ENCODE measurements at places on chromosomes 5 and 9.

DNA sequence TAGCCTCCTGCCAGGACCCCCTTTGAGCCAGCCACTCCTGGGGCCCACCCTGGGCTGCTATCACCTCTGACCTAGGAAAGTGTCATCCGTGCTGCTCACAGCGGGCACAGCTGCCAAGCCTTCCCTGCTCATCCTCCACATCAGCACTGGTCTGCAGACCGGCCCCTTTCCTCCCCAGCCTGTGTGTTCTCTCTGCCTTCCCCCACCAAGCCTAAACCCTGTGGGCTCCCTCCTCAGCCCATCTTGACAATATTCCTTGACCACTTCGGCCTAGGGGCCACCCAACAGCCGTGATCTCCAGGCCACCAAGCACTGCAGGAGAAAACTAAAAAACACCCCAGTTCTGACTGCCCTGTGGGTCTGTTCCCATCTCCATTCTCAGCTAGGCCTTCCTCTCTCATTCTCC is 135.1 kb downstream of the DAB2IP start:
- DNase-seq = no peak

DNA sequence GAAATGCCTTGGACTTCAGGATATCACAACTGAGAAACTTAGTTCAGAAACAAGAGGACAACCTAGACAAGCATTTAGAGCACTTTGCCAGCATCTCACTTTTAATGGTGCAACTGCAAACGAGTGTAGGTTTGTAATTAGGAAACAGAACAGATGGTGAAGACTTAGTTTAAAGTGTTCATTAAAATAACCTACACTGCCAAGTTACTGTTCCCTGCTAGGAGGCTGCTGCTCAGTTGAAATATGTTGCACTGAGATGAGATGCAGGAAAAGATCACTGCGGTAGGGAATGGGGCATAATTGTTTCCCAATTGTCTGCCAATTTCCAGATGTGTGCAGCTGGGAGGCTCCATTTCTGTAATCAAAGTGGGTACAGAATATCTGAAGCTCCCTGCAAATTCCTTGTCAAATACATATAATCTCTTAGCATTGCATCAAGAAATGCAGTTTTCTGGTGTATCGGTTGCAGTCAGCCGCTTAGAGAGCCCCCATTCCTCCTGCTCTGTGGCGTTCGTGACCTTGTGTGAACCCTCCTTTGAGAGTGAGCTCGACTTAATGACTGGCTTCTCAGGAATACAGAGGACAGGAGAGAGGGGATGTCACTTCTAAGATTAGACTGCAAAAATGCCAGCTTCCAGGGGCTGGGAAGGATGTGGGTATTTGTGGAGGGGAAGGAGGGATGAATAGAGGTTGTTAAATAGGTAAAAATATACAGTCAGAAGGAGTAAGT is 448.9 kb downstream of the MED10 start:
- no peak for DNase-seq

DNA sequence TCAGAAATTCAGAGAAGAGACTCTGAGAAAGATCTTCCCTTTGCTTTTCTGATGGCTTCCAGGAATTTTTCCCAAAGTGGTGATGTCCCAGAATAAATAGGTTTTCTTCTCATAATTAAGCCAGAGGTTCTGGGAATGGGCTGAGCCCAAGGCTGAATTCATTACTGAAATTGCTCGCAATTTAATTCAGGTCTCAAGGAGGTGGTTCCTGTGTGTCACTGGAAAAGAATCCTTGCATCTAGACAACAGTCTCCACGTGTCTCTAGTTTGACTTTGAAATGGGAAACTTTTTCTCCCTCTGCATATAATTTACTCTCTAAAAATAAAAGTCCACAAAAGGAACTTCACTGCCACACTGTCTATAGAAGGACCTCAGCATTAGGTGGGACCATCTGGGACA is 27.8 kb upstream of the STX17 start:
- no peak for DNase-seq

DNA sequence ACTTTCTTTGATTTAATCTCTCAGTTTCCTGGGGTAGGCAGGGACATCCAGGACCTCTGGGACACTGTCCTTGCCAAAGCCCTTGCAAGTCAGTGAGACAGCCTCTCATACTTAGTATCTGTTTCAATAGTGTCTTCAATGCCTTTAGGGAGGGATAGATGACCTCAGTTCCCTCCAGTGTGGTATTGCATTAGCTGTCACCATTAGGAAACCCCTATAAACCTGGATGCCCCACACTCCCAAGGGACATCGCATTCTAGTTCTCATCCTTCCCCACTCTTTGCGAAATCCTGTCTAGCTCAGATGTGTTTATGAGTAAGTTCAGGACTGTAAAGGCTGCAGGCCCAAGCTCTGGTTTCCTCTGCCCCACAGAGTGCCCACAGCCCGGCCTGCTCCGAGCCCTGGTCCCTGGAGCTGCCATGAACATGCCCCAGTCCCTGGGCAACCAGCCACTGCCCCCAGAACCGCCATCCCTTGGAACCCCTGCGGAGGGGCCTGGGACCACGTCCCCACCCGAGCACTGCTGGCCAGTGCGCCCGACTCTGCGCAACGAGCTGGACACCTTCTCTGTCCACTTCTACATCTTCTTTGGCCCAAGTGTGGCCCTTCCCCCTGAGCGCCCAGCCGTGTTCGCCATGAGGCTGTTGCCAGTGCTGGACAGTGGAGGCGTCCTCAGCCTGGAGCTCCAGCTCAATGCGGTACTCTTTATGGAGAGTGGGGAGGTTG is 13.2 kb downstream of the TMEM8B start:
- DNase-seq = no peak

GRCh38 chr5:140548791-140549190 is 1.3 kb downstream of the EIF4EBP3 start:
- DNase-seq = no peak

DNA sequence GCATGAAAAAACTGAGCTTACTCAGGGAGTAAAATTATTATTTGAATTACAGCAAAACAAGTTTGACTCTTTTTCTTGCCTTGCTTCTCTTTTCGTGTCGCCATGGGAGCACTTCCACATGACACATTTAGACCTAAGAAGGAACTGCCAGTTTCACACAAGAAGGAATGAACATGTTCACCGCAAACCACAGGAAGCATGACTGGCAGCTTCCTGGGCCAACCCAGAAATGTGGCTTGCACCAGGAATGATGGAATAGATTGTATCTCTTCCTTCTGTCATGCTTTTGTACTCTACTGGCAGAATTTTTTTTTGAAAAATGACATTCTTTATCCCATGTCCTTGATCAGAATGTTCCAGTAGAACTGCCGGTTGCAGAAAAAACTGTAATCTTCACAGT is 32.9 kb upstream of the MAN2A1 start:
- no peak for DNase-seq

- DNase-seq = no peak
These were observed 41.2 kb upstream of the IPPK start for GRCh38 chr9:92711146-92711545.

DNA sequence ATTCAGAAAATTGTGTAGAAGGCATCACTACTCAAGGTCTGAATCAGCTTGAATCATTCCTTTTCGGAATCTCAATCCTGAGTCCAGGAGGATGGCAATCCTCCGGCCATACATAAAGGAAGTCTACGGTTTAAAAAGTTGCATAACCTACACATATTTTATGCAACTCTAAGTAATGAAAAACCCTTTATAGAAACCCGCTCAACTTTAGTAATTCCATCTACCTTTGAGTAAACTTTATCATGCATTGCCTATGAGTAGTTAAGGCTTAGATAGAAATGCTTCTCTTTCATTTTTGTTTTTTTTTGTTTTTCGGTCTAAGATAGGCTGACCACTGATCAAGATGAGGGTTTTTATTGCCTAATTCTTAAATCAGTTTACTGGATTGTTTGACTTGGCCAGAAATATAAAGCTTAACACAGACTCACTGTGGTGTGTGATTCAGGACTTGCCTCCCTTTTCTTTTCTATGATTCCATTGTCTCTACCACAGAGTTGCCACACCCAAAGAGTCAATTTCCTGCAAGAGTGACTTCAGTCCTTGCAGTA is 85.0 kb downstream of the LURAP1L start:
- DNase-seq = no peak

DNA sequence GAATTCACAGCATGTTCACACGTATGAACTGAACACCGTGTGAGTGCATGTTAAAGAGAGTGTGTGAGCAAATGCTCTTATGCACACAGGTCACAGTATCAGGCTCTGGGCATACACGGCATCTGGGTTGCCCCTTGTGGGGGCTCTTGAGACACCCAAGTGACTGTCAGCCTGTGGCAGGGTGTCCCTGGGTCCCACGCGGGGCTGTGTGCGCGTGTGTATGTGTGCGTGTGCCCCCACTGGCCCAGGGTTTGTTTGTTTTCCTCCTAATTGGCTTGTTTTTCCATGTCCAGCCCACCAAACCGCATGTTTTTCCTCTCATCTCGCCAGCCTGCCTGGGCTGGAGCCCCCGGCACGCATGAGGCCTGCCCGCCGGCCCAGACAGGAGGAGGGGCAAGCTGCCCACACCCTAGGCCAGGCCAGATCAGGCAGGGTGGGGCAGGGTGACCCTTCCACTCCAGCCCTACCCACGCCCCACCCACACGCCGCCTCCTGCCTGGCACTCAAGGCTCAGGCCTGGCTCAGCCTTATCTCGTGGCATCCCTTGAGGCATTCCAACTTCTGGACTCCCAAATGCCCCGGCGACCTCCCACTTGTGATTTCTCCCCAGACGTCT is 28.8 kb downstream of the CNTFR start:
- DNase-seq = no peak

GRCh38 chr5:21834863-21835262 is 1018.3 kb downstream of the CDH12 start:
- DNase-seq = no peak

- DNase-seq = no peak
These were observed 34.7 kb upstream of the TGFBI start for GRCh38 chr5:135993880-135994636.

GRCh38 chr9:112218908-112219307 is 43.8 kb upstream of the SUSD1 start:
- DNase-seq = no peak

DNA sequence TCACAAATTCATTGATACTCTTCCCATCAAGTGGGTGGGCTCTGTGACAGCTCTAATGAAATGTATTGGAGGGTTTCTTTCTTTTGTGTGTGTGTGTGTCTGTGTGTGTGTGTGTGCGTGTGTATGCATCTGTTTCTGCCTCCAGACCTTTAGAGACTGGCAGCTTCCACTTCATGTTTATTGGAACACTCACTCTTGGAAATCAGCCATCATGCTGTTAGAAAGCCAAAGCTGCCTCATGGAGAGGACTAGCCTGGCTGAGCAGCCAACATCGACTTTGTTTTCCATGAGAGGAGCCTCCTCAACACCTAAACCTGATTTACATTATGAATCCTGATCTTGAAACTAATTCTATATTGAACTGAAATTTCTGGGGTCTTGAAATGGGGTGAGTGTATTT is 128.5 kb upstream of the FAM174A start:
- DNase-seq = no peak

- DNase-seq = no peak
These were observed 11.8 kb upstream of the ZDHHC11 start for GRCh38 chr5:862367-863243.

- DNase-seq = no peak
These were observed 442.6 kb upstream of the RGMB start for GRCh38 chr5:98330871-98331270.

- no peak for DNase-seq
These were observed 243.8 kb downstream of the CDK5RAP2 start for GRCh38 chr9:120336021-120336752.

- DNase-seq = no peak
These were observed 81.9 kb downstream of the COL27A1 start for GRCh38 chr9:114237247-114237646.

- DNase-seq = no peak
These were observed 17.8 kb downstream of the GNG10 start for GRCh38 chr9:111679199-111679598.

- no peak for DNase-seq
These were observed 3.3 kb upstream of the CDC20B start for GRCh38 chr5:55176176-55176818.

GRCh38 chr9:1536522-1537170 is 478.5 kb upstream of the SMARCA2 start:
- DNase-seq = no peak

GRCh38 chr5:135012951-135013391 is 21.1 kb downstream of the PITX1 start:
- DNase-seq = no peak

DNA sequence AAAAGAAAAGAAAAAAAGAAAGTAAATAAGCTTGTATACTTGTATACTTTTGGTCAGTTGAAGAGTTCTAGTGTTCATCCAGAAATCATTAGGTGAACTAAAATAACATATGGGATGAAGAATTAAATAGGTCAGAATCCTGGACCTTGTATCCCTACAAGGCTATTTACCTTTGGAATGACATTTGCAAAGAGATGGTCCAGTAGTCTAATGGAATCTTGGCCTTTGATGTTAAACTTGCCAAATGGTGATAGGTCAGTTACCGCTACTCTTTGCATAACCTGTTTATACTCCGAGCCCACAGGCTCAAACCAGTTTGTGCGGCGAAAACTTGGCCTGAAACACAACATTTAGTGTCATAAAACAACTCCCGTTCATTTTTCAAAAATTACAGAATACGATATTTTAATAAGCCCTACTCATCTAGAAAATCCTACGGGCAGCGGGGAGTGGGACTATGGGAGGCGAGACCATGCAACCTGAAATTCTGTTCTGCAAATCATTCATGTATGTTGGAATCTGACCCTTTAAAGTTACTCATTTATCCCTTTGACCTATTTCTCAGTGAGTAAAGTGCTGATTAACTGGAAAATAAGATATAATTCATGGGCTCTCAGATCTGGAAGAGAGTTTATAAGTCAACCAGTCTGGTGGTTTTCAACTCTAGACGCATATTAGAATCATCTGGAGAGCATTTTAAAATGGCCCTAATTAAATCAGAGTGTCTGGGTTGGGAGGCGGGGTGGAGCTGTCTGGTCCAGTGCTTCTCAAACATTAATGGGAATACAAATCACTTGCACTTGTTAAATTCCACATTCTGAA is 38.6 kb downstream of the DMGDH start:
- DNase-seq = no peak

GRCh38 chr9:93812410-93812668 is 142.8 kb downstream of the BARX1 start:
- no peak for DNase-seq

GRCh38 chr5:19058216-19058615 is 929.8 kb downstream of the CDH18 start:
- no peak for DNase-seq
